ENCODE measurements at places on chromosomes 13 and 19. TPM values are rescaled to one million over a fixed set of nuclear protein-coding genes. Genes with fewer than 3 reads are reported as not detected.

- no peak for DNase-seq
Observed at GRCh38 chr13:43094901-43095300, 71.5 kb downstream of the DNAJC15 start.

DNA sequence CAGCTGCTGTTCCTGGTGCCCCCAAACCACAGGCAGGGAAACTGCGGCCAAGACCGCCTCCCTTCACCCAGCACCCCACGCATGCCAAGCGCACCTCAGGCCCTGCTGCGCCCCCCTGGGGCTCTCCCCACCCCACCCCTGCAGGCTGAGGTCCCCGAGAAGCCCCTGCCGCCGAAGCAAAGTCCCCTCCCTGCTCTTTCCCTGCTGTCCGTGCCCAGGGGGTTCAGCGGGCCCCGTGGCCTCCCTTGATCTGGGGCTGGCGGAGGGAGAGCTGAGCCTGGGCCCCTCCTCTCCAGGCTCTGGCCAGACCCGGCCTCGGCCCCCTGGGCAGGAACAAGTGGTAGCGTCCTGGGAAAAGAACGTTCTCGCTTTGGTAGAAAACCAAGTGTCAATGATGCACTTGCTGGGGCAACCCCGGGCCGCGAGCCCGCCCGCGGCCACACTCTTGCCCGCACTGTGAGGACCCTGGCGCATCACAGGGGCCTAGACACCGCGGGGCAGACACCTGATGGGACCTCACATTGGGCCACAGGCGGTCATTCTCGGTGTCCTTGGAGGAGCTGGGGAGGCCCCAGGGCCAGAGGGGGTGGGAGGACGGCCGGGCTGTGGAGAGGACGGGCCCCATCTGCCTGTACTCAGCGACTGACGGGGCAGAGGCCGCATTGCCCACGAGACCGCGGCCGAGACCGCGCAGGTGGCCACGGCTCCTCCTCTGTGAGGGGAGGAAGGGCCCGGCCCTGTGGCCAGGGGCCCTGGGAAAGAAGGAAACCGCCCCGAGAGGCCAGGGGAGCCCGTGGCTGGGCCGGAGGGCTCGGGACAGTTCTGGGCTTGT lies 29.0 kb downstream of the GPX4 start:
- no peak for DNase-seq

DNA sequence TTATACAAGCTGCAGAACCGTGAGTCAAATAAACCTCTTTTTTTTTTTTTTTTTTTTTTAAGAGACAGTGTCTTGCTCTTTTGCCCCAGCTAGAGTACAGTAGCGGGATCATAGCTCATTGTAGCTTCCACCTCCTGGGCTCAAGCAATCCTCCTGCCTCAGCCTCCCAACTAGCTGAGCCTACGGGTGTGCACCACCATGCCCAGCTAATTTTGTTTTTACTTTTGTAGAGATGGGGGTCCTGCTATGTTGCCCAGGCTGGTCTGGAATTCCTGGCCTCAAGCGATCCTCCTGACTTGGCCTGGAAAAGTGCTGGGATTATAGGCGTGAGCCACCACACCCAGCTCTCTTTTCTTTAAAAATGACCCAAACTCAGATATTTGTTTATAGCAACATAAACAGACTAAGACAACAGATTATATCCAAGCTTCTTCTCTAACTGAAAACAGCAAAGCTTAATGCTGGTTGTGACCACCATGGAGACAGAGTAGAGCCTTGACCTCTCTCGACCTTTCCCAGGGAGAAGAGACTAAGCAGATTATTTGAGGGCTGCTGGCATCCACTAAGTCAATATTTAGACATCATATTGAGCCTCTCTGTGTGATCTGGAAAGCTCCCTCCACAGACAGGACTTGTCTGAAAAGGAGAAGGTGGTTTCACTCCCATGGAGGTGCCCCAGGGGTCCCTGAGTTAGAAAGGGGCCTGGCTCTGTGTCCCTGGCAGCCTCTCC lies 150.0 kb downstream of the KCTD15 start:
- no peak for DNase-seq

DNA sequence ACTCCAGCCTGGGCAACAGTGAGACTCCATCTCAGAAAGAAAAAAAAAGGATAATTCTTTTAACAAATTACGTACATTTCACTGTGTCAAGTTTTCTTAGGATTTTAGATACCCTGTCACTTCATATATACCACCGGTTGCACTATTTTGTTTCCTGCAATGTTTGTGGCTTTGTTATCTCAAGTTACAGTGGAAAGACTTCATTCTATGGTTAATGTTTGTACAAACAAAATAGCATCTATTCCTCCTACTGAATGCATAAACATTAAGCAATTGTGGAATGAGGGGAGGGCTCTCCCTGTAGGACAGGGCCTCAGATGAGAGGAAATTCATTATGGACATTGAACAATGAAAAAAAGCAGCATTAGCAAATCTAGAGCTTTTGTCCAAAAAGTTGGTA lies 120.1 kb downstream of the DNAJC3 start:
- DNase-seq, result no peak

GRCh38 chr13:20254076-20254475 lies 22.0 kb upstream of the GJB6 start:
- DNase-seq, result no peak

- no peak for DNase-seq
Observed at GRCh38 chr19:291006-291521, at the start of gene PLPP2. TSS of gene PLPP2 (minus strand) at chr19:291403. CDS start at chr19:291336, 67 bp downstream.

DNA sequence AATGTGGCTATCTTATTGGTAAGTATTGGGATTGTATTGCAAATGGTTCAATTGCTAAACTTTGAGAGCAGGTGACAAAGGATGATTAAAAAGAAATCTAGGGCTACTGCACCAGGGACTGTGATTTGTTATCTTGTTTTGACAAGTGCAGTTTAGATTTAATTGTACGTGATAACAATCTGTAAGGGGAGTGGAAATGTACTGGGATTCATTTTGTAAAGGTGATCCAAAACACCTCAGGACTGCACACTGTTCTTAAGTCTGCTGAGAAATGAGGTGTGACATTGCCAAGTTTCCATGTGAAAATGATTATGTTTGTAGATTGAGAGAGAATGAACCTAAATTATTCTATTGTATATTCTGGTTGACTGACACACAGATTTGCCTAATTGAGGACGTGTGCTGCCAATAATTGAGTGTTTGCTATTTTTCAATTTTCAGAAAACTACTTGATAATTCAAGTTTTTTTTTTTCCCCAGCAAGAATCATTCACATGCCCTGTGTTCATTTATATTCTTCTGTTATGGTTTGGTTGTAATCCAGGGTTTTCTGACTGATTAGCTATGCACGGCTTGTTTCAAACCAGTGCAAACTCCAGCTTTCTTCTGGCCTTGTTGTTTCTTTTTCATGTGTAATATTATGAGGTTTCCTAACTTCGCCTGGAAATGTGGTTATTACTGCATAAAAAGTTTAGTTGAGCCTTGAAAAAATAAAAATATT lies 308.0 kb downstream of the OLFM4 start:
- DNase-seq, result no peak

DNA sequence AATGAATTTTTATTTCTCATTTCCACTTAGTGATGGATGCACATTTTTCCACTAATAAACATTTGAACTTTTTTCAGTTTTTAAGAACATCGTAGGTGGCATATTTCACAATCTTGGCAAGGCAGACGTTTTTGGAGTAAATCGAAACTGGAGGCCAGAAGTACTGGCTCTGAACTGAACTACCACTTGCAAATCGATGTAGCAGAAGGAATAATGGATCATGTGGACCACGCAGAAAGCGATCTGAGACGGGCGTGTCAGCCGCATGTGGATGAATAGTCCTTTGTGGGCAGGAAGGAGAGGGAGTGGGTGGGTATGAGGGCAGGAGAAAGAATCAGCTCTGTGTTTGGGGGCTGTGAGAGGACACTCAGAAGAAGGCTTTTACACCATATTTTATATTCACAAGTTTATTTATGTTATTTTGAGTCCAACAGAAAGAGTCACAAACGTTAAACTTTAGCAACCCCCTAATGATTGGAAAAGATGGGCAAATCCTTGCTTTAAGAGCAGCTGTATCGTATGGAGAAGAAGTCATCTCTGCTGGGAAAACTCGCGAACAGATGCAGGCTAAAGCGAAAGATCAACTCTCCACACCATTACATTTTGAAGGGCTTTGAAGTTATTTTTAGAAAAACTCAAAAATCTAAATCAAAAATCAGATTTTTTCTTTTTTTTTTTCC lies 90.5 kb downstream of the COL4A2 start:
- peak; percentile 40 for DNase-seq

- DNase-seq, result no peak
Observed at GRCh38 chr19:48934837-48935236, 1.3 kb downstream of the DHDH start.

DNA sequence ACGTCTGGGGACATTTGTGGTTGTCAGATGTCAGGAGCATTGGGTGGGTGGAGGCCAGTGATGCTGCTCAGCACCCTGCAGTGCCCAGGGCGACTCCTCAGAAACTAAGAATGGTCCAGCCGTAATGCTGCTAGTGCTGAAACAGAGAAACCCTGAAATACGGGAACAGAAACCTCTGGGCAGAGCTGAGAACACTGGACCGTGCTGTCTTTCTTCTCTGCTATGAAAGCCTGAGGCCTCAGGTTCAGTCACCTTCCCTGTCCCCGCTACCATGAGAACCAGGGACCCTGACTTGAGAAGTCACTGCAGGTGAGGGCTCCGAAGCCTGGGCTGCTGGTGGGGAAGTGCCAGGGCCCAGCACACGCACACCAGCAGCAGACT lies 13.4 kb downstream of the CAPS start:
- no peak for DNase-seq

DNA sequence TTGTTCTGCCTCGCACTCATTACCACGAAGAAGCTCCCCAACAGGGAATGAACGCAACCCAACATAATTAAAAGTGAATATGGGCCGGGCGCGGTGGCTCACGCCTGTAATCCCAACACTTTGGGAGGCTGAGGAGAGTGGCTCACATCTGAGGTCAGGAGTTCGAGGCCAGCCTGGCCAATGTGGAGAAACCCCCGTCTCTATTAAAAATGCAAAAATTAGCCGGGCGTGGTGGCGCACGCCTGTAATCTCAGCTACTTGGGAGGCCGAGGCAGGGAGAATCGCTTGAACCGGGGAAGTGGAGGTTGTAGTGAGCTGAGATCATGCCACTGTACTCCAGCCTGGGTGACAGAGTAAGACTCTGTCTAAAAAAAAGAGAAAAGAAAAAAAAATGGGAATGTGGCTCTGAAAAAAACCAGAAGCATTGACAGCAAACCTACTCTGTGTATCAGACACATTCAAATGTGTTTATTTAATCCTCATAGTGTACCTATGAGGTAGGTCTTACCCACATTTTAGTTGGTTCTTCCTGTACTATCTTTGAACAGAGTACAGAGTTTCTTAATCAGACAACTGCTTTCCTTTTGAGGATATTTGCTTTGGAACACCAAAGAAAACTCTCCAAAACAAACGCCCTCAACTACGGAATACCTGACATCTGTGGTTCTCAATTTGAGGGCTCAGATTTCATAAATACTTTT lies 70.0 kb downstream of the NUFIP1 start:
- DNase-seq, result no peak

GRCh38 chr19:4543842-4544647 lies 4.2 kb upstream of the LRG1 start:
- no peak for DNase-seq

- no peak for DNase-seq
Observed at GRCh38 chr13:40874138-40874779, 84.8 kb downstream of the SLC25A15 start.

- DNase-seq, result no peak
Observed at GRCh38 chr19:38647966-38648768, 718 bp downstream of the ACTN4 start.

DNA sequence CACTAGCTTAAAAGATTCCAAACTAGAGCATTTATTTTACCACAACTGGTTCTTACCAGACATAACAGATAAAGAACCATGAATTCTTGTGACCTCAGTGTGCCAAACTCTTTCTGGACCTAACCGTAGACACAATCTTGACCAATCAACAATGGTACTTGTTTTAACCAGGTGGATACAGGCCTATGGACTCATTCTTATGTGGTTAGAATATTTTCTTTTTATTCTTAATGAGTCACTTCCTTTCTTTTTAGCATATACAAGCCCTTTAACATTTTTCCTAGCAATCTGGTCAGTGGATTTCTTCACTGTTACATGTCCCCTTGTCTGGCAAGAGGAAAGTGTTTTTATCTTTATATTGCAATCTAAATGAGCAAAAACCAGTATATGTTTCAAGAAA lies 792.1 kb upstream of the SPRY2 start:
- no peak for DNase-seq

GRCh38 chr19:39170386-39171231 lies 26.2 kb upstream of the NCCRP1 start:
- no peak for DNase-seq

- DNase-seq, result no peak
Observed at GRCh38 chr19:30439310-30439709, 67.1 kb downstream of the ZNF536 start.

DNA sequence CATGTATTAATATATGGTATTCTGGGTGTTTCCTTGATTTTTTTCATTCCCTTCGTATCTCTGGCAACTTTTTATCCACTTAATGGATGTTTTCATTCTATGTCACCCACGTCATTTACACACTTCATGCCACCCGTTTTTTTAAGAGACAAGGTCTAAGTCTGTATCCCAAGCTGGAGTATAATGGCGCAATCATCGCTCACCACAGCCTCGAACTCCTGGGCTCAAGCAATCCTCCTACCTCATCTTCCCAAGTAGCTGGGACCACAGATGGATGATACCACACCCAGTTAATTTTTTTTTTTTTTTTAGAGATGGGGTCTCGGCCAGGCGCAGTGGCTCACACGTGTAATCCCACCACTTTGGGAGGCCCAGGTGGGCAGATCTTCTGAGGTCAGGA lies 3.4 kb upstream of the VASP start:
- DNase-seq, result no peak

GRCh38 chr19:50497022-50497405 lies 14.0 kb downstream of the JOSD2 start:
- DNase-seq, result no peak

DNA sequence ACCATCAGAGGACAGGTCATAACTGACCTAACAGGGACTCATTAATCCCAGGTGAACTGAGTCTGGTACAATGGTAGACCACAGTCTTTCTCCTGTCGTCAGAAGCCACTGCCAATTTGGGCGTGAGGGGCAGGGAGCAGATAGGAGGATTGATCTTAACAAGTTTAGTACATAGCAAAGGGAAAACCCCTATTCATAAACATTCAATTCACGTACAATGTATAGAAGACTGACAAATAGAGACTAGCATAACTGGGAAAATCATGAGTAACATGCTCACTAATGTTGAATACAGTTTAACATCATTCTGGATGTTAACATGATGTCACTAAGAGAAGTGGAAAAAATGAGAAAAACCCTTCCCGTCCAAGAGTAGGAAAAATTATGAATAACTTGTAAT lies 54.1 kb downstream of the SLC7A1 start:
- DNase-seq, result no peak

The NLRP4 gene
- total RNA-seq, result not detected

The ZSCAN4 gene
- not detected for total RNA-seq

The ZNF566 gene
- 11.4 TPM for total RNA-seq

The BRME1 gene
- total RNA-seq, result 2.6 TPM

The CYP2A6 gene
- 1.9 TPM for total RNA-seq

The CACNA1A gene
- total RNA-seq, result 1.2 TPM

The SF3A2 gene
- total RNA-seq, result 72.8 TPM

The PPP1R13L gene
- total RNA-seq, result 54.2 TPM

The ZNF44 gene
- total RNA-seq, result 10.6 TPM

The COL5A3 gene
- 5.9 TPM for total RNA-seq

Measured in mucosa of gallbladder (tissue), 1 donor.